ENCODE measurements at places on chromosomes 1 and 21.

DNA sequence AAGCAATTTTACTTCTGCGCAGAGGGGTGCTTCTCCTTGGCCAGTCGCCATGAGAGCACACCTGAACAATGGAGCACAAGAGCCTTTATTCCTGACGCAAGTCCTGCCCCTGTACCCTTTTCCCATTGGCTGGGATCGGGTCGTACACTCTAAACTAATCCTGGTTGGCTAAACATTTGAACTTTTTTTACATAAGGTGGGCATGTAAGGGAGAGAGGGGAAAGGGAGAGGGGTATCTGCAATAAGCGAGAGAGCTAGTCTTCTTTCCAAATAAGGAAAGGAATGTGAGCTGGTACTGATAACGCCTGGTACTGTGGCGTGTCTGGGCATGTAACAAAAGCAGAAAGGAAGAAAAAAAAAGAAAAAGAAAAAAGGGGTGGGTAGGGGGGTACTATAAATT is 21.8 kb downstream of the MFSD2A start:
- DNase-seq, result no peak

DNA sequence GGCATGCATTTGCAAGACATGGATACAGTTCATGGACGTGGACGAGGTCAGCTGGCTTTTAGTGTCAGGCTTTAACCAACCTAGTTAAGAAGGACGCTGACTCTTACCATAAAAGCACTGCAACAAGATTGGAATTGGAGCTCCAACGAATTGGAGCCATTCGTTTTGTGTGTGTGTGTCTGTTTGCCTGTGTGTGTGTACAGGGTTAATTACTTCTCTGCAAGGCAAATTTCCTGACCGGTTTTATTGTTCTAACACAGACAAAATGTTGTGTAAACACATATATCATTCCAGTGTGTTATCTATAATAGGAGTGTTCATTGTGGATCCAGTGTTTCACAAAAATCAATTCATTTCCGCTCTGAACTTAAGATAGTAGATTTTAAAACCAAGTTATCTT is 7.9 kb downstream of the ITSN1 start:
- no peak for DNase-seq

GRCh38 chr21:33993286-33994231 is 78.0 kb upstream of the ATP5PO start:
- no peak for DNase-seq

GRCh38 chr1:115753830-115754229 is 14.7 kb downstream of the CASQ2 start:
- no peak for DNase-seq

- no peak for DNase-seq
These were observed 365.3 kb upstream of the ADGRL4 start for GRCh38 chr1:79371802-79372201.

DNA sequence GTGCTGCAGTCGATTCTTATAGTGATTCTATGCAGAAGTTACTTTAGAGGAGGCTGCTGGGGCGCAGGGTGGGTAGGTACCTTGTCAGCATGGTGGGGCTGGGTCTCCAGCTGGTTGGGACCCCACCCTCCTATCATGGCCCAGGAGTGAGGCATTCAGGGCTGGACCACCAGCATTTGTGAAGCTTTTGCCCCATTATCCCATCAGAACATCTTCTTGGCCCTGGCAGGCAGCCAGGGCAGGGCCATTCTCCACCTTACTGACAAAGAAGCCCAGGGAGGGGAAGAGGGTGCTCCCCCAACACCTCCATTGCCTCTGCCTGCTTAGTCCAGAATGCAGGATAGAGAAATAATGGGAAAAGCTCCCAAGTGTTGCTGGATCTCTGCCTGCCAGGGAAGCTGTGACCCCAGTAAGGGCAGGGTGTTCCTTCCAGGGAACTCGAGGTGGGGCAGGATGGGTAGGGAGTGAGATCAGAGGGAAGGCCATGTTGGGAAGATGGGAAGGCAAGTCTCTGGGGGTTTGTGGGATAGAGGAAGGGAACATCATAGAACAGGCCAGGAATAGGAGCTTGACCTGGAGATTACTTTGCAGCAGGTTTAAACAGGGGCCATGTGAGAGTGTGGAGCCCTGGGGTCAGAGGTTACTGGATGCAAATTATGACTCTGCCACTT is 16.2 kb upstream of the SLC2A1 start:
- DNase-seq, result no peak

- peak; percentile 15 for DNase-seq
These were observed 21.2 kb downstream of the OVGP1 start for GRCh38 chr1:111406321-111406768.

DNA sequence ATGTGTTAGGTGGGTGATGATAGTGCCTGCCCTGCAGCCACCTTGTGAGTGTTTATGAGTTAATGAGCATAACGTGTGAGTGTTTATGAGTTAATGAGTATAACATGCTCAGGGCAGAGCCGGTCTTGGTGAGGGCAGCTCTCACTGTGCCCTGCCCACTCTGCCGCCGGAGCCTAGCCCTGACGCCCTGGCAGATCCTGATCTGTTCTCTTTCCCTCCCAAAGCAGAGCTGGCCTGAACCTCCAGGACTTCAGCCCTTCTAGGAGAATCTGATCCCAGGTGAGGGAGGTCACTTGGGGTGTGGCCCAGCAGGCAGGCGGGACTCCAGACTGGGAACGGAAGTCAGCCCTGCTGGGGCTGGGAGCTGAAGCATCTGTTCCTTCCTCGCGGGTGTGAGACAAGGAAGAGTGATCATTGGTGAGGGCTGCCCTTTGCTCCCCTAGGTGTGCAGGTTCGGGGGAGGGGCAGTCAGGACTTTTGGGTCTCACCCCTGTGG is 5.7 kb downstream of the FBLIM1 start:
- DNase-seq, result no peak
